ENCODE measurements at places on chromosomes 2 and 18.

DNA sequence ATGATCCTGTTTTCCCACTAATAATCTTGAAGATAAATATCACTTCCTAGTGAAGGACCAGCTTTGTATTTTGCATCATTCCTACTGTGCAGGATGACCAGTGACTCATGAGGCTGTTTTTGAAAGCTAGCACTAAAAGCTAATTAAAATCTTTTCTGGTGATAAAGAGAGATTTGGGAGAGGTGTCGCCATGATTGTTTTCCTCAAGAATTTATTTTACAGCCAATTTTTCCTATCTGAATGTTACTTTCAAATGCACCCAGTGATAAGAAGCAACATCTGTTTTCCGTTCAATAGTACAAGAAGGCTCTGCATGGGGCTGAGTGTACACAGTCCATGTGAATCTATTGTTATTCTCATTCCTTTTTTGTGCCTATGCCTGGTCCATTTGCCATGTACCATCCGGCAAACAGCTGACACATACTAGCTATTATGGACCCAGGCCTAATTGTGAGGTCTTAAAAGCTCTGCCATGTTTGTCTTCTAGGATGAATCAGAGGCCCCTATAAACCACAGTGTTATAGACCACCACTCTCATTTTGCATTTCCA lies 28.4 kb downstream of the MEIS1 start:
- no peak for DNase-seq

DNA sequence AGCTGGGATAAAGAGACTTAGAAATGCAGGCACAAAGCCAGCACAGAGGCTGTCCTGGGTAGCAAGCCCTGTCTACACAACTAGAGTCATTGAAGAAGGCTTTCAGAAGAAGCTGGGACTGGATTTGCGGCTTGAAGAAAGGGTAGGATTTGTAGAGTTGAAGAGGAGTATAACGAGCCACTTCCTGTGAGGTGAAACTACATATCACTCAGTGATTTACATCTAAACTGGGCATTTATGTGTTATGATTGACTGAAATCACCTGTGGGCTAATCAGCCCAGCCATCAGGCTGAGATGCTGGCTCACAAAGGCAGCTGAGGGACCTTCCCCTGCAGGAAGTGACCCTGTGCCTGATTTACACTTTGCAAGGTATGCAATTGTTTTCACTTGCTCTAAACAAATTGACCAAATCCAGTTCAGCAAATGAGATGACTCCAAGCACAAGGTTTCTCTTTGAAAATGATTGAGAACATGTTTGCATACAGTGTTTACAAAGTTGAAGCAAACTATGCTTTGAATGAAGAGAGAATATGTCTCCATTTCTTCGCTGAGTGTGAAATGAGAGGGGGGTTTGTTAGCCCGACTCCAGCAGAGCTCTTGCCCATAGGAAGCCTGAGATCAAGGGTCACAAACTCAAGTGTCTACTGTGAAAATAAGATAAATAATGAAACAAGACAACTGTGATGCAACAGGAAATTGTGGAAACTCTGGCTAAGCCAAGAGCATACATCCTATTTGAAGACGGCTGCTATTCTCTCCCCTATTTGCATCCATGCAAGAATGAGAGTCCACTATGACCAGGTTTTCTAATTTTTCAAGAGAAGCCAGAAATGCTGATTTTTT lies 69.3 kb upstream of the HK2 start:
- DNase-seq = no peak

GRCh38 chr2:233208382-233209116 lies 42.9 kb upstream of the ATG16L1 start:
- DNase-seq = peak; percentile 69

DNA sequence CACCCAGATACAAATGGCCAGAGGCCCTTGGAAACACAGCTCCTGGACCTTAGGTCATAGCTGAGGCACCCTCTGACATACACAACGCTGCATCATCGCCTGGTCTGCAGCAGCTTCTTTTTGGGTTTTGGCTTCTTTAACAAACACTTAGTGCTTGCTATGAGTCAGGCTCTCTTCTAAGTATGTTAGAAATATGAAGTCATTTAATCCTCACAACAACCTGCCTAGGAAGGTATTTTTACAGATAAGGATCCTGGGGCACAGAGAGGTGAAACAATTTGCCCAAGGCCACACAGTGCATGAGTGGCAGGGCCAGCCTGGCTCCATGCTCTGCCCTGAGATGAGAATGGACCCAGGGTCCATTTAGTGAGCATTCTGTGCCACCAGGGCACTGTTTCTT lies 96.6 kb downstream of the TMEM17 start:
- no peak for DNase-seq

GRCh38 chr2:197620133-197620532 lies 55.3 kb downstream of the RFTN2 start:
- DNase-seq = no peak

- DNase-seq = no peak
These were observed 995.6 kb upstream of the SLC39A10 start for GRCh38 chr2:194661431-194661830.

DNA sequence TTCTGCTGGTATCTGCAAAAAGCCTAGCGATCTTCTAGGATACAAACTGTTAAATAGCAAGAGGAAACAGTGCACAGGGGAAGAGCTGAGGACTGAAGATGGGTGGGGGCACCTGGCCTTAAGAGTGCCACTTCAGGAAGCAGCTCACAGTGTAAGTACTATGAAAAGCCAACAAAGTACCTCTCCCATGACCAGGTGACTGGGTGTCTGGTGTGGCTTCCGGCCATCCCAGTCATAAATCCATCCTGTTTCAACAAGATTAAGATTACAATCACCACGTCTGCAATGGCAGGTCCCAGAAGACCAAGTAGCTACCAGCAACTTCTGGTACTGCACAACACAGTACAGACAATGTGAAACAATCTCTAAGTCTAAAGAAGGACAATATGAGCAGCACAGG lies 15.9 kb downstream of the ERFE start:
- DNase-seq = no peak

DNA sequence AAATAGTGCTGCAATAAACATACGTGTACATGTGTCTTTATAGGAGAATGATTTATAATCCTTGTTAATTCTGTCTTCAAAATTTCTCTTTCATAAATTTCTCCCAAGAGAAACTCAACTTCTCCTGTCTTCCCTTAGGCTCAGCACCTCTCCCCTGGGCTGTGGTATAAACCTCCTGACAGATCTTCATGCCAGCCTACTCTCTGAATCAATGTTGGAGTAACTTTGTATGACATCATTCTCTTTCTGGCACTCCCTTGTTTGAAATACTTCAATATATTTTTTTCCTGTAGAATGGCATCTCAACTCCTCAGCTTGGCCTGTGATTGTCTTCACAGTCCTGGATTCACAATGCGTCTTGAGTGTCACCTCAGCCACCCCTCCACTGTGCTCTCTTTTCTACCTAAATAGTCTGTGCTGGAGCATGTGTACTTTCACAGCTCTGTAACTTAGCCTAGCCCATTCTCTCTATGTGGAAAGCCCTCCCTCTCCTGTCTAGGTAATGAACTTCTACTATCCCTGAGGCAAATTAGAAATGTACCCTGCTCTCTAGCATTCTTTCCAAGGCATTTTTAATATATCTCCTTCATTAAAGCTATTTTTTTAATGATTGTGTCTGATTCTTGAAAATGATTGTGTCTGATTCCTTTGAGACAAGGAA lies 649.9 kb upstream of the FANCL start:
- DNase-seq = no peak

DNA sequence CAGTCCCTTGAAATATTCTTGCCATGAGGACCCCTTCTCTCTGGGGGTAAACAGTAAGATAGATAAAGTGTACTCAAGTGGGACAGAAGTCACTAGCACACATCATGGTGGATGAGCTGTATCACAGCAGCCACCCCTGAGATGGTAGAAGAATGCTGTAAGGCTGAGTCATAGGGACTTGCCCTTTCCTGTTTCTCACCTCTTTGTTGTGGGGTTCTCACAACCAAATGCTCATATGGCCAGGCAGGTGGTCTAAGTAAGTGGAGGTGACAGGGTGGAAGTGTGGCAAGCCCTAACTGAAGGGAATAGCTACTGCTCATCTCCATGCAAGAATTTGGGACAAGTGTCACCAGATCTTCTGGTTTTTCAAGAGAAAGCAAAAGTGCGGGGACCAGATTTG lies 202.7 kb upstream of the SLC14A2 start:
- DNase-seq = no peak

DNA sequence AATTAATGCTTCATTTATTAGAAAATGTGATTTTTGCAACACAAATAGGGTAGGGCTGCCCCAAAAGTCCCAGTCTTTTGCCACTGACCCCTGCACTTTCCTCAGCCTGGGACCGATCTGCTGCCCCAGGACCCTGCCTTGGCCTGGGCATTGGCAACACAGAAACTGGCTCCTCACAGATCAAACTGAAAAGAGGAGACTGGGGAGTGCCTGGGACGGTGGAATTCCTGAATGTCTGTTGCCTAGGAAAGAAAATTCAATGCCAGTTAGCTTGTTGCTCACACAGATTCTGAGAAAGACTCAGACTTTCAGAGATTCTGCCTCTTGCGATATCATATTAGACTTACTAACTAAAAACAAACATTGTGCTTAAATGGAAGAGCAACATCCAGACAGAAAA lies 211.2 kb downstream of the VAPA start:
- DNase-seq = no peak

DNA sequence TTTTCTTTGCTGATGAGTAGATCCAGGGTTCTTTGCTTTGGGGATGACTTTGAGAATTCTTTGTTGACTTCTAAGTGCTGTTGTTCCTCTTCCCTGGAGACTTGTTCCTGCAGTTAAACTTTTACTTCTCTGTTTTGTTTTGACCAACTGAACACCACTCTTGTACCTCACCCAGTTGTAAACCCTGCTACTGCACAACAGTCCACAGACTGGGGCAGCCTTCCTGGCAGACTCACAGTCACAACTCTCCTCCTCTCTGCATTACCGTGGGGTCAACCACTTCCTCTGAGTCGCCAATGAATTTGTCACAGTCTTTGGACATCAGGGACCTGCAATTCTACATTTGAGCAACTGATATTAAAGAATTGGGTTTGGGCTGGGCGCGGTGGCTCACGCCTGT lies 3.8 kb upstream of the SLC8A1 start:
- DNase-seq = peak; percentile 49
